SK-N-SH (cell line): ENCODE measurements at places on chromosomes 1 and 21. TPM values are rescaled to one million over a fixed set of nuclear protein-coding genes. Genes with fewer than 3 reads are reported as not detected.

DNA sequence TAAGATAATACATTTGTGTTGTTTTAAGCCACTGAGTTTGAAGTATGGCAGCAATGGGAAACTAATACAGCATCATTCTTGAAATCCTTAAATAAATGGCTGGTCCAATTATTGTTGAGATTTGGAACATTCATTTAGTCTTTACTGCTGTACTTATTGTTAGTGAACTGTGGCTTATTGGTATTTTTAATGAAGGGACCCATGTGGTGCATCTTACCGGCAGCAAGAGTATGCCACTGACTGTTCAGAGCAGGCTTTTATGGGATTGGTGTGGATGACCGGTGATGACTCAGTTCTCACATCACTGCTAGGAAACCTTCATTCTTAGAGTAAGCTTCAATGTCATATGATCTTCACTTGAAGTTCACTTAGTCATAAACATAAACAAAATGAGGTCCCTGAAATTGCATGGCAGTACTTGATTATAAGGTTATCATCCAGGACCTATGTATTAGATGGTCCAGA, 31.5 kb downstream of the PRKAA2 start:
- DNase-seq = no peak

GRCh38 chr1:90713741-90714509, 3.2 kb downstream of the BARHL2 start:
- DNase-seq = no peak

DNA sequence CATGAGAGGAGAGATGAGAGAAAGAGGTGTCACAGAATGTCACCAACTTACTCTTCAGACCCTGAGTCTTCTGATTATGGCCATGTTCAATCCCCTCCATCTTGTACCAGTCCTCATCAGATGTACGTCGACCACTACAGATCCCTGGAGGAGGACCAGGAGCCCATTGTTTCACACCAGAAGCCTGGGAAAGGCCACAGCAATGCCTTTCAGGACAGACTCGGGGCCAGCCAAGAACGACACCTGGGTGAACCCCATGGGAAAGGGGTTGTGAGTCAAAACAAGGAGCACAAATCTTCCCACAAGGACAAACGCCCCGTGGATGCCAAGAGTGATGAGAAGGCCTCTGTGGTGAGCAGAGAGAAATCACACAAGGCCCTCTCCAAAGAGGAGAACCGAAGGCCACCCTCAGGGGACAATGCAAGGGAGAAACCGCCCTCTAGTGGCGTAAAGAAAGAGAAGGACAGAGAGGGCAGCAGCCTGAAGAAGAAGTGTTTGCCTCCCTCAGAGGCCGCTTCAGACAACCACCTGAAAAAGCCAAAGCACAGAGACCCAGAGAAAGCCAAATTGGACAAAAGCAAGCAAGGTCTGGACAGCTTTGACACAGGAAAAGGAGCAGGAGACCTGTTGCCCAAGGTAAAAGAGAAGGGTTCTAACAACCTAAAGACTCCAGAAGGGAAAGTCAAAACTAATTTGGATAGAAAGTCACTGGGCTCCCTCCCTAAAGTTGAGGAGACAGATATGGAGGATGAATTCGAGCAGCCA, 8.0 kb downstream of the ELOA start:
- DNase-seq = peak; percentile 67

- DNase-seq = no peak
Measured at GRCh38 chr1:43617011-43617410, 32.9 kb upstream of the KDM4A start.

DNA sequence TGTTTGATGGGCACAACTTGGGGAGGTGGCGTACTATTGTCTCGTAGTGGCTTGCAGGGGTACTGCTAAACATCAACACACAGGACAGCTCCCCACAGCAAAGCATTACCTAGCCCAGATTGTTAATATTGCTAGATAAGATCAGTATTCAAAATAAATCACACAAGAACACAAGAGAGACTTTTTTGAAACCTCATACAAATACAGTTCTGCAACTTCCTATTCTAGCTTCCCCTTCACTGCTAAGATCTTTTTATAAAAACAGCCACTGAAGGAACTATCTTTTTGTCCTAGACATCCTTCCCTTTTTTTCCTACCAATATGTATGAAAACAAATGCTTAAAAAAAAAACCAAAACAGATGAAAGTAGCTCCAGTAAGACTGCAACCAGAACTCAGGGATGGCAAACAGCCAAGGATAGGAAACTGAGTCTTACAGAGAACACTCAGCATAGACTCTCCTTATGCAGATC, 137.8 kb upstream of the KRTAP19-8 start:
- DNase-seq = peak; percentile 46

GRCh38 chr1:155313261-155313660, 4.6 kb downstream of the FDPS start:
- DNase-seq = no peak

DNA sequence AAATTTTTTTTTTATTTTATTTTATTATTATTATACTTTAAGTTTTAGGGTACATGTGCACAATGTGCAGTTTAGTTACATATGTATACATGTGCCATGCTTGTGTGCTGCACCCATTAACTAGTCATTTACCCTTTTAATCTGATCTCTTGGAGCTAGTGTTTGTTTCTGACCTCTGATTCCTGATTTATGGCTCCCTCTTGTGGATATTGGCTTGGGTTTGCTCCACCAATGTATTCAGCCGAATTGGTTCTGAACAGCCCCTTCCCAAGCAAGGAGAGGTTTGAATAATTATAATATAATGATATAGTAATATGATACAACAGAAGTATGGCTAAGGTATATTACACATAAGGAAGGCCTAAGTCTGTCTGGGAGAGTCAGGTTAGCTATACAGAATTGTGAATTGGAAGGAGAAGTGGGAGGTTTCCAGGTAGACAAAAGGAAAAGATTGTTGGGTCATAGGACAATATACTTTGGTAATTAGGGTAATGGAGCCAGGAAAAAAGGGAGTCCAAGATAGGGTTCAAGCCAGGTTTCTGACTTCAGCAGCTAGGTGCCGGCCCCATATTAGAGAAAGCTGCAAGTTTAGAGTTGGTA, 53.1 kb upstream of the HMCN1 start:
- peak; percentile 17 for DNase-seq

DNA sequence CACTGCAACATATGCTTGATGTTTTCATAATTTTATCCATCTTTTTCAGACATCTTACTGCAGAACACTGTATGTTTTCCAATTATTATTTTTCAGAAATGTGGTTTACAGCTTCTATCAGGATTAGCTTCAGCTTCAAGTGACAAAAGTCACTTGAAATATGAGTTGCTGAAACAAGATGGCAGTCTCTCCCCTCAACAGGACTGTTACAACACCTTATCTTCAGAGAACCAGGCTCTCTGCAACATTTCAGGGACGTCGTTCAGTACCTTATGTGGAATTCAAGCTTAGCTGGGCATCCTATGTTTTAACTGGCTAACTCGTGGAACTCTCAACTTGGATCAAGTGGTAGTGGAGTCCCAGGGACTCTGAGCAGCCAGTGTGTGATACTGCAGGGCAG, 2.0 kb upstream of the UBE2G2 start:
- DNase-seq = no peak

DNA sequence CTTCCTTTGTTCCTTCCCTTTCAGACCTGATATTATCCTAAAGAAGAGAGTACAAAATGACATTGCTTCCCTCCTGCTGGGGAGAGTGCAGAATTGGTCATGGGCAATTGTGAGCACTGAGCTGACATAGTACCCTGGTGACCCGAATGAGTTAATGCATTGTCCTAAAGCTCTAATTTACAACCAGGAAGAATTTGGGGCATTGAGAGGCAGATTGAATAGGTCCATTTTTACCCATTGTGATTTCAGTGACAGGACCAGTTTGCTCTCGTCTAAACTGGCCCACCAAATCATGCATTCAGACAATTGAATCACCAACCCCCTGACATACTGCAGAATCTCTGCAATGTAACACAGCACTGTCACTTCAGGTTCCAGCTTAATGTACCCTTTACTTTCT, 497.4 kb downstream of the DPYD start:
- DNase-seq = no peak

- DNase-seq = peak; percentile 66
Measured at GRCh38 chr1:39955547-39956539, 898 bp downstream of the MFSD2A start.

DNA sequence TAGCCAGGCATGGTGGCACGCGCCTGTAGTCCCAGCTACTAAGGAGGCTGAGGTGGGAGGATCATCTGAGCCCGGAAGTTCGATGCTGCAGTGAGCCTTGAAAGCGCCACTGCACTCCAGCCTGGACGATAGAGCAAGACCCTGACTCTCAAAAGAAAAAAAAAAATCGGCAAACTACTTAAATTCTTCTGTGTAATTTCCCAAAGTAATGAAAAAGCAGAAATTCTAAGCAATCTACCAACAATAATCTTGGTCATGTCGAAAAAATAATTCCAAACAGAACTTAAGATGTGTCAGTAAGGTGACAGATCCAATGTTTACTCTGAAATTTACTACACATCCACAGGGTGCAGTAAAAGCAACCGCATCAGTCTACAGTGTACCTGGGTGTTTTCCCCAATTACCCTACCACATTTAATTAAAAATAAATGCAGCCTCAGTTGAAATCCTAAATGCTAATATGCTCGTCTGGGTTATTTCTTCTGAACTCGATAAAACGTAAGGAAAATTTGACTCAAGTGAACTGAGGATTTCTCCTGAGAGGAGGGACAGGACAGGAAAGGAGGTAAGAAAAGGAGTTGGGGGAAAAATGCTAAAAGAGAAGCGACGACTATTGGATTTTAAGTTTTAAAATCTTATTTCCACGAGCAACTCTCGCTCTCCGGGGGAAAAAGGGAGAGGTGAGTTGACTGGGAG, 801 bp downstream of the EPRS1 start:
- peak; percentile 22 for DNase-seq

DNA sequence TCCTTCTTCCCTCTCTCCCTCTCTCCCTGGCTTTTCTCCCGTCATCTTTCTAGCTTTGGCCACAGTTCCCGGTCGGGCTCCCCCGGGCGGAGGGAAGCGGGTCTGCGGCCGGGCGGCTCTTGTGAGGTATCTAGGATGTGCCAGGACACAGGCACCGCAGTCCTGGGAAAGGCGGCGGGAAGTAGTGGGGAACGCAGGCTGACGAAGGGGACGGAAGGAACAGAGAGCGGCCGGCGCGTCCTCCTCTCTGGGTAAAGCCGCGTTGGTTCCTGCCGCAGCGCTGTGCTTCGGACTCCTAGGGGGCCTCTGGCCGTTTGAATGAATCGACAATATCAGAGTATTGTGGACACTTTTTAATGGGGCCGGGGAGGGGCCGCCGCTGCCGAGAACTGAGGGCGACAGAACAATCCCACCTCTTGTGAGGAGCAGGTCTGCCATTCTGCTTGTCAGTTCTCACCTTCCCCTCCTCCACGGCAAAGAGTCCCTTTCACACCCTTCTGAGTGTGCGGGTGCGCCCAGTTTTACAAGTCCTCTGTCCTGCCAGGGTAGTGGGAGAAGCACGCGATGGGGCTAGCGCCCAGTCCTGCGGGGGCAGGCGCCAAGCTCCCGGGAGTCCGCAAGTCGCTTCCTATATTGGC, 1.2 kb upstream of the LHX9 start:
- DNase-seq = peak; percentile 90

DNA sequence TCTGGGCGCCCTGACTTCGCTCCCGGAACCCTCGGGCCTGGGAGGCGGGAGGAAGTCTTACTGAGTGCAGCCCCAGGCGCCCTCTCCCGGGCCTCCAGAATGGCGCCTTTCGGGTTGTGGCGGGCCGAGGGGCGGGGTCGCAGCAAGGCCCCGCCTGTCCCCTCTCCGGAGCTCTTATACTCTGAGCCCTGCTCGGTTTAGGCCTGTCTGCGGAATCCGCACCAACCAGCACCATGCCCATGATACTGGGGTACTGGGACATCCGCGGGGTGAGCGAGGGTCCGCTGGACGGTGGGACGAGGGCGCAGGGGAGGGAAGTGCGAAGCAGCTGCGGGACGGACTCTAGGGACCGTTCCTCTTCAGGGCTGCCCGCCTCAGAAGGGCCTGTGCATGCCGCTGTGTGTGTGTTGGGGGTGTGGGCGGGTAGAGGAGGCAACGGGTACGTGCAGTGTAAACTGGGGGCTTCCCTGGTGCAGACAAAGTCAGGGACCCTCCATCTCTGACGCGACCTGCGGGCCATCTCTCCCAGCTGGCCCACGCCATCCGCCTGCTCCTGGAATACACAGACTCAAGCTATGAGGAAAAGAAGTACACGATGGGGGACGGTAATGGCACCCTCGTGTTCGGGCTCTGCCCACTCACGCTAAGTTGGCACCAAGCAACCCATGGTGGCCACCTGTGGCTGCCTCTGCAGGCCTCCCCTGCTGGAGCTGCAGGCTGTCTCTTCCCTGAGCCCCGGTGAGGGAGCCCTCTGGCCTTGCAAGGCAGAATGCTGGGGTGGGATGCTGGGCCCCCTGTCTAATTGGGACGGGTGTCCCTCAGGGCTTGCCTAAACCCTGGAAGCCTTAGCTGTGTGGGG, at the start of gene GSTM1:
Gene GSTM1 (plus strand): TSS at position 177 of the 859 bp plus-strand sequence. CDS start 57 bp downstream, at position 234.
- DNase-seq = no peak

- DNase-seq = no peak
Measured at GRCh38 chr1:42431514-42431913, 24.3 kb downstream of the ZMYND12 start.

- DNase-seq = no peak
Measured at GRCh38 chr1:116066868-116067565, 44.2 kb upstream of the MAB21L3 start.

GRCh38 chr1:25569597-25570396, 26.4 kb downstream of the LDLRAP1 start:
- no peak for DNase-seq

DNA sequence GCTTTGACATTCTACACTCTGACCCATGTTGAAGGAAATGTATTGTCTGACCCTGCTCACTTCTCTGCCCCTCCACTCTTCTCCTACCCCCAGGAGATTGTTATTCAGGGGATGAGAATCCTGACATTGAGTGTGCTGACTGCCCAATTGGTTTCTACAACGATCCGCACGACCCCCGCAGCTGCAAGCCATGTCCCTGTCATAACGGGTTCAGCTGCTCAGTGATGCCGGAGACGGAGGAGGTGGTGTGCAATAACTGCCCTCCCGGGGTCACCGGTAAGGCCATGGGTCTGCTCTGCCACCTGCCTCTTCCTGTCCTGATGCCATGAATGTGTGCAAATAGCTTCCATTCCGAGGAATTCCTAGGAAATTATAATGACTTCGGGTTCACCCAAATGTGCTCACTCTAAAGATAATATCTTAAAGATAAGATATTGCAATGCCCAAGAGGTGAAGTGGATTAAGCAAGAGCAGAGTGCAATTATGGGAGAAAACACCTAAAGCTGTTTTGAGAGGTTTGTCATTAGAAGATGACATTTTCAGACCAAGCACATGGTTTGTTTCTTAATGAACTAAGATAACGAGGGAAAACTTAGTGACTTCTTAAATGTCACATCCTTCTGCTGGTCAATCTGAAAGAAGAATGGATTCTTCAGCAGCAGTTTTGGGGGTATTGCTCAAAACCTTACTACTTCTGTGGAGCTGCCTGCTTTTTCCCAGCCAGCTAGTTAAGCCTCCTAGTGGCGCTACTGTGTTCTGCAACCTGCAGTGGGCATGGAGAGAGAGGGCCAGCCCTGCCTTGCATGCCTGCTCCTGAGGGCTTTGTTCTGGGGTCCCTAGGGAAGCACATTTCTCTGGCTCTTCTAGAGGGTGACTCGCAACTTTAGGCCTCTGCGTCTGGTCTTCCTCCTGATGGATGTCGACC, 41.6 kb downstream of the LAMC2 start:
- peak; percentile 66 for DNase-seq

- no peak for DNase-seq
Measured at GRCh38 chr1:22163564-22163963, 20.7 kb upstream of the WNT4 start.

SLC2A5 gene
- 0.02 TPM in 2 replicates for polyA plus RNA-seq

GABRD gene
- polyA plus RNA-seq = 0.07 and 0.10 TPM in 2 replicates

KCNE2 gene
- polyA plus RNA-seq = 0.05 TPM in 1 of 2 replicates, not detected in the other

ADORA1 gene
- 3.2 and 4.8 TPM in 2 replicates for polyA plus RNA-seq
